ENCODE measurements at places on chromosomes 3 and 15.
A peak's percentile ranks its signal among the peaks of the same experiment; 100 is the strongest.

GRCh38 chr15:70672081-70672480 lies 91.3 kb downstream of the UACA start:
- DNase-seq, result no peak

DNA sequence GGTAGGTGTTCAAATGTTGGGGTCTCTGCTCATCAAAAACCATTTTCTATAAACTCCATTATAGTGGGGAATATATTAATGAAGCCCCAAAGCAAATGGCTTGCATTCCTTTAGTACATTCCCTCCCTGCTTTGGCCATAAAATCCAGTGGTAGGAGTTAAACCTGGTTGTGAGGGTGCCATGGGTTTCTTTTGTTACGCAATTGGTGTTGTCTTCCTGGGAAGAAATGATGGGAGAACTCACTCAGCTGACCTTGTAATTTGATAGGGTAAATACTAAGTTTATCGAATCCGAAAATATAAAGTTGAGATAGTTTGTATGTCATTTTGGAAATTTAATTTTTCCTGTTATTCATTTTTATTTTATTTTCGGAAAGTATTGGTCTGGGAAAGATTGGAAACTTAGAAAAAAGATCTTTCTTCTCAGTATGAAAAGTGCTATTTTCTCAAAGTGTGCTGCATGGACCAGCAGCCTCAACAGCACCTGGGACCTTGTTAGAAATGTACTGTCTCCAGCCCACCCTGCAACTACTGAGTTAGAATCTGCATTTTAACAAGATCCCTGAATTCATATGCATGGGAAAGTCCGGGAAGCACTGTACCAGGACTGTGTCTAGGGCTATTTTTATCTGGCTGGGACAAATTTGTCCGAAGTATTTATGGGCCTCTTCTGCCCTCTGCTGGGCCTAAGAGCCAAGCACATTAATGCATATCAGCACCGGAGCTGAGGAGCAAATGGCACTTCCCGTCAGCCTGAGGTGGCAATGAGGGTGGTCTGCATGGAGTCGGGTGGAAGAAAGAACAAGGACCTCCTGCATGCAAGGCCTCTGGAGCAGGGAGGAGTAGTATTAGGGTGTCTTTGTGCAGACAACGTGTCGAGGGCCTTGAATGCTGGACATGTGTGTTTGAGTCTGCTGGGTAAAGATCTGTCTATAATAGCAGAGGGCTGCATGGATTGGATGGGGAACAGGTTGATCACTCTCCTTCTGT lies 54.7 kb downstream of the FAM81A start:
- DNase-seq, result peak; percentile 17

DNA sequence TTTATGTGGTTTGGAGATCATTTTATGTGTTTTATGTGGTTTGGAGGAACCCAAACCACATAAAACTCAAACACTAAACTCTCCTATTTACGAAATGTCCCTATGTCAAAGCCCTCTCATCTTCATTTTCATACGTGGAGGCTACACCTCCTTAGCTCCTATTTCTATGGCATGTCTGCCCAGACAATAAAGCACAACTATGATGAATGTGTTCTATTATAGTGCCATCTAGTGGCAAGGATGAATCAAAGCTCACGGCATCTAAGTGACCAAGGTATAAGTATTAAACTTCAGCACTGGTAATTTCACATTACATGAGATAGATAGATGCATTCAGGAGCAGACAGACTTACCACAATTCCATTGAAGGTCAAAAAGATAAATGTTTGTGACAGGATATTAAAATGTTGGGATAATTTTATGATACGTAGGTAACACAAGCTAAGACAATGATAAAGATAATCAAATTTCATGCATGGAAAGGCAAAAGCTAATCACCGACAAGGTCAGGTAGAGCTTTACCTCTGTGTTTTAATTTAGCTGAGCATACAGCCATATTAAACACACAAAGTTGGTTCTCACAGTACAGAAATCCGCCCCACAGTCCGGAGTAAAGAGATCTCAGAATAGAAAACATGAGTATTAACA lies 130.6 kb upstream of the FHIT start:
- no peak for DNase-seq

- DNase-seq, result no peak
Observed at GRCh38 chr15:74312445-74313007, 54.9 kb downstream of the CYP11A1 start.

DNA sequence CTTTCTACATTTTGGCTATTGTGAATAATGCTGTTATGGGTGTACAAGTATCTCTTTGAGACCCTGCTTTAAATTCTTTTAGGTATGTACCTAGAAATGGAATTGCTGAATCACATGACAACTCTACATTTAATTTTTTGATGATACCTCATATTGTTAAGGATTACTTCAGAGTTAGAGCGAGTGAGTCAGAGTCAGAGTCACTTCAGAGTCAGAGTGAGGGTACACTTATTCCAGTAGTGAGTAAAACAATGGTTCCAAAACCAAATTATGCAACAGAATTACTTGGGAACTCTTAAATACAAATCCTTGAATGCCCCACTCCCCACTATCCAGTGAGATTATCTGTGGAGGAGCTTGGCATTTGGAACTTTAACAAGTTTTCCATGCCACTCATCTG lies 50.3 kb upstream of the SNRK start:
- no peak for DNase-seq

- no peak for DNase-seq
Observed at GRCh38 chr3:32097768-32098167, 8.7 kb upstream of the GPD1L start.

GRCh38 chr3:27326629-27327545 lies 42.3 kb downstream of the NEK10 start:
- no peak for DNase-seq

DNA sequence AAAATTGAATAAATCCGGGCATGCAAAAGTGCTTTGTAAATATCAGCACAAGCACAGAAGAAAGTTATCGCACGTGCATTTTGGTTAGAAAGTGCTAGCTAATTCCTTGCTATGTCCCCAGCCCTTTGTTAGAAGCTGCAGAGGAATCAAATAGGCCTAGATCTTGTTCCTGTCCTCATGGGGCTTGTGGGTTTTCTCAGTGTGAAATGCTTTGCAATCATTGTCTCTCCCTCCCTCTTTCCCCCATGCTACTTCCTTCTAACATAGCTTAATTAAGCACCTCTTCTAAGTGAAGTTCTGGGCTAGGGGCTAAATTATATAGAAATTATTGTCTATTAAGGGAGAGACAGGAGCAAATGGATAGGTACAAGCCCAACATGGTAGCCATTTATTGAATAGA lies 271.7 kb downstream of the RPLP1 start:
- no peak for DNase-seq

DNA sequence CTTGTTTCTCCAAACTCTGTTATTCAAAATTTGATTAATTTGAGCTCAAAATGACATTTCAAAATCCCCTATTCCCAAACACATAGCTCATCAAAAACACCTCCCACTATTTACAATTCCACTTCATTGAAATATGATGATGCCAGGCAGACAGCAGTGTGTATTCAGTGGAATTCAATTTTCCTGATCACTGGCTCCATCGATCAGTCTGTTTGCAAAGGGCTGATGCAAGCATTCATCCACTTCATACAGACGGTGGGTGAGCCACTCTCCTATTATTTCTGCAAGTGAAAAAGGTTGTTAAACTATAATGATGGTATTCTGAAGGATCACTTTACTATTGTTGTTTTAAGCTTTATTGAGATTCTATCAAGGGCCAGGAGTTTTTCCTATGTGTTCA lies 90.7 kb downstream of the RTP4 start:
- DNase-seq, result no peak

DNA sequence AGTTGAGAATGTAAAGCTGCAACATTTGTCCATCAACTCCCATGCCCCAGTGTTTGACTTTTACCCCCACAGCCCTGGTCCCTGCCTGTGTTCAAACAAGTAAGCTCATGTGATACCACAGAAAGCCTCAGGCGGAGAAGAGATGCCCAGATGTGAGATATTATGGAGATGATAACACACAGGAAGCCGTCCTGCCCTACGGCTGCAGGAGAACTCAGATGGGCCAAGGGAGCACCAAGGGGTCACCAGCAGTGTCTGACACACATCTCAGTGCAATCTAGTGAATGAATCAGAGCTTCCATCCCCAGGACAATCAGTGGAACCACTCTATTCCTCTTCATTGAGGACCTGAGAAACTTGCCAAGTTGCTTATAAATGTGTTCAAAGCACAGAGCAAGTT lies 14.0 kb upstream of the SPINK8 start:
- DNase-seq, result no peak

DNA sequence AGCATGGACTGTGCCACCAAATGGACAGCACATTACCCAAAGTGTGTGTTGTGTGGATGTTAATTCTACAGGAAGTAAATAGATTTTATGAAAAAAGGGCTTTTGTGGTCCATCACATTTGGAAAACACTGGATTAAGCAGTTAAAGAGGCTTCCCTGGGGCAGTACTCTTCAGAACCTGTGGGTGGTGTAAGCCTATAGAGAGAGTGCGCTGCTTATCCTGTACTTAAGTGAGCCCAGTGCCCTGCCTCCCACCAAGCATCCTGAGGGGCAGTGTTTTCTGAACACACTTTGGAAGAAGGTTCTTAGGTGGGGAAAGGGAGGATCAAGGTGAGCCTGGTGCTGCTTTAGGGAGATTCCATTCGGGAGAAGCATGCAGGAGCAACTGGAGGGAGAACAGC lies 10.9 kb downstream of the TTLL3 start:
- DNase-seq, result no peak

DNA sequence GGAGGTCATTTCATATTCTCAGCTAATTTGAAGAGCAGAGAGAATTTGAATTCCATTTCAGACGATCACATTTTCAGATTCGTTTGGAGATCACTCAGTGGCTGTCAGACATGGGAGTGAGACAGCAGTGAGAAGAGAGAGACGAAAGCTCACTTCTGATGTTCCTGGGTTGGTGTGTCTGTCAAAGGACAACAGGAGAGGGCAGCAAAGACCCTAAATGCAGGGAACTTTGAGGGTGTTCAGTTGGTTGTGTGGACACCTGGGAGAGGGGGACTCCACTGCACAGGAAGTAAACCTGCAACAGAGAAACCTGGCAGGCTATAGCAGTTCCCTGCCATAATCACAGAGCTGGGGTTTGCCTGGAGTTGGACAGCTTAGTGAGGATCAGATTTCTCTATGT lies 675.1 kb downstream of the SQOR start:
- no peak for DNase-seq

DNA sequence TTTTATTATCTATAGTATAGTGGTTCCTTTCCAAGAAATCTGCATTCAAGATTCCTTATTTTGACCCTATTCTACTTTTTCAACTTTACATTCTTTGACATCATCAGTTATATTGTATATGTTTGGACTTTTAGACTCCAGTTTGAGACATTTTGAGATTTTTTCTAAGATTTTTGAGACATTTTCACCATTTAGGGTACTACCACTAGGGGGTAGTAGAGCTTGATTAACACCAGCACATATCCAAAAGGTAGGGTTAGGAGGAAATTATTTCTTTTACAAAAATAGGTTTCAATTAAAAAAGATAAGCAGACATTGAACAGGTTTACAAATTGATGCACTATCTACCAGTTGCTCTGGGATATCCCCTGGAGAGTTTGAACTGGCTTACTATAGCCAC lies 262.5 kb downstream of the SCAPER start:
- DNase-seq, result no peak

- DNase-seq, result no peak
Observed at GRCh38 chr3:11622586-11623550, 20.8 kb downstream of the VGLL4 start.

DNA sequence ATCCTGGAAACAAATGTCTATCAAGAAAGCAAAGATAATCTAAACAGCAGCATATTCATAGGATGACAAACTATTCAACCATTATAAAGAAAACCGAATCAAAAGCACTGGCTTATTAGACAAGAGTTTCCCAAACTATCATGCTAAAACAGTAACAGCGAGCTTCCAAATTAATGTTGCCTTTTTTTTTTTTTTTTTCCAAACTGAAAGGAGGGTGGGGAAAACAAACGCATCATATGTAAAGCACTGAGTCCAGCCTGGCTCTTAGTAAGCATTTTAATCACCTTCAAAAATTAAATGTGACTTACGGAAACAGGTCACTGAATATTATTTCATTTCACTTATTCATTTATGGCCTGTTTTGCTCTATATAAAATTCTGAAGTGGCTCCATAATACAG lies 2.3 kb downstream of the TJP1 start:
- DNase-seq, result no peak

DNA sequence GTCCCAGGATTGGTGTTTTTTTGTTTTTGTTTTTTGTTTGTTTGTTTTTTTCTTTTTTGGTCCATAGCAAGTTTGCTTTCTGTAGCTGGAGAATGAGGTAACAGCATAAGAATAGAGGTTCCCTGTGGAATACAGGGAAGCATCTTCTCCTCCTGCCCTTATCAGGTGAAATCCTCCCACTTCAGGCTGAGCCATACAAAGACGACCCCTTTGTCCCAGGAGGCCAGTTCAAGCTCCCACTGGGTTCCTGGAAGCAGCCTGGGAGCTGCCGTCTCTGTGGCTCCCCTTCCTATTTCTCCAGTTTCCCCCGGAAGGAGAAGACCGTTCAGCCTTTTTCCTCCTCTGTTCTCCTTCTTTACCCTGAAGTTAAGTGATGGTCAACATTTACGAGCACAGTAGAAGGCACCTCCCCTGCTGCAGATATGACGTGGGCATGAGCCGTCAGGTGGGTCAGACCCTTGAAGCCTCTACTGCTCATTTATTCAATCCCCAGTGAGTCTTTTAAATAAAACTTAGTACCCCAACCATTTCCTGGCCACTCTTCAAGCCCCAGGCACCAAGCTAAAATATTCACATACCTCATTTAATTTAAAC lies 1.1 kb downstream of the IL16 start:
- DNase-seq, result no peak

DNA sequence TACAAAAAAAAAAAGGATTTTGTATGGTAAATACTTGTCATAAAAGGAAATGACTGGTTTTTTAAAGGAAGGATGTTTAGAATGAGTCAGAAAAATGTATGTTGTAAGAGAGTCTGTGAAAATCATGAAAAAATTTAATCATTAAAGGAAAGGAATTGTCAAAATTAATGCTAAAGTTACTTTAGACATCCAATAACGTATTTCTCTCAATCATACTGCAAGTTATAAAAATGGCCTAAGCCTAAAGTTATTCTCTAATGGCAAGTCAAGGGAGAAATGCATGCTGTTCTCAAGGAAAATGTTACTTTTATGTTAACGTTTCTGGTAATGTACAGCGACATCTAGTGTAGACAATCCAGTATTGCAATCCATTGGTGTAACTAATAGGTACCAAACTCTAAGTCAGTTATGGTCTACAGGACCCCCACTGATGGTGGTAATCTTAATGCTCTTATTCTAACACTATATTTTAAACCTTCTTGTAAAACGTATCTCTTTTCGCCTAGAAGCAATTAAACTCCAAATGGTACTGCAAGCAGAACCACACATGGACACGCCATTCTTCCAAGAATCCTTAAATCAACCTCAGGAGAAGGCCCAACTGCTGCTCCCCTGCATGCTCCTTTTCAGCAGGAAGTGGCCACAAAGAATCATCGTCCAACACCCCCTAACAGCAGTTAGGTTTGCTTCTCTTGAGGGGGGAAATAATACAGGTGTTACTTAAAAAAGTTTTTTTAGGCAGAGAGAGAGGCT lies 35.2 kb downstream of the NCEH1 start:
- no peak for DNase-seq

DNA sequence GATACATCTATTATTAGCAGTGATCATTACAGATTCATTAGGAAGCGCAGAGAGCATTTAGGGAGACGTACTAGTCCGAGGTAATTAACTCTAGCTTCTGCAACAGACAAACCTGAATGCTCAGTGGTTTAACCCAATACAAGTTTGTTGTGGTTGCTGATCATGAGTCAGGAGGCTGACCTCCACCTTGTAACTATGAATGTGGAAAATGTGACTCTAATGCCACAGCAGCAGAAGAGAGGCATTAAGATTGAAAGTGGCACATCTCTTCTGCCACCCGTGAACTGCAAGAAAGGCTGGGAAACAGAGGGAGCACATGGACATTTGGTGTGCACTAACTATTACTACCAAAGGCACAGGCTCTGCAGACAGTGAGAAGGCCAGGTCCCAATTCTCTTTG lies 71.2 kb upstream of the C3orf80 start:
- DNase-seq, result no peak
